ENCODE measurements at places on chromosomes 5 and 9.
A peak's percentile ranks its signal among the peaks of the same experiment; 100 is the strongest.

GRCh38 chr9:84386753-84387152 lies 46.2 kb upstream of the SLC28A3 start:
- DNase-seq = no peak

DNA sequence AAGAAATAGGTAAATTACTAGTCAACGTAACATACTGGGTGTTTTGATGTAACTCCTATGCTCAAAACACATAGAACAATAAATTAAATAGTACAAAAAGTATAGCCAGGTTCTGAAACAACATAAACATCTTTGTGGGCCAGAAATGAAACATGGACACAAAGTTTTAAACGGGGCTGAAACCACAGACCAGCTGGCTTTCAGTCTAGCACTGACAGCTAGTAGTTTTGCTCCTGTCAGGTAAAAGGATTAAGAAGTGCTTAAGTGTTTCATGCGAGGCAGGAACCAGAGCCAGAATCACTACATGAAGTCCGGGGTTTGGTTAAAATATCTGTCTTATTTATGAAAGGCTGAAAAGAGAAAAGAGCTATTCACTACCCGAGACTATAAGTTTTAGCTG lies 19.5 kb downstream of the DCAF10 start:
- no peak for DNase-seq

DNA sequence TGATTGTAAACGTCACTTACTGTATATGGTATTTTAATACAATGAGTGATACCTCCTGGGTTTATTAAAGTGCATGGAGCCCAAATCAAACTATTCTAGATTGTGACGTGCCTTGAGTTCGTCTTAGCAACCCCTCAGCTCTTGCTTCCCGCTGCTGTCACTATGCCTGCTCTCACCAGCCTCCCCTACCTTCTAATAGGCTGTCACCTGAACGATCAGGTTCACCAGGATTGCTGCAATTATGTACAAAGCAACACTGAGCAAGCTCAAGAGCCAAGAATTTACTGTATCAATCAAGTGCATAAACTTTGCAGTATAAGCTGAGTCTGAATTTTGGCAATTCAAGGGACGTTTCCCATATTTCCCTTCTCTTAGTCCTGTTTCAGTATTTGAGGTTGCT lies 3.0 kb downstream of the LECT2 start:
- DNase-seq = no peak

- no peak for DNase-seq
These were observed 413.4 kb upstream of the ITGA1 start for GRCh38 chr5:52374286-52374685.

GRCh38 chr5:96150007-96150406 lies 188.4 kb upstream of the ELL2 start:
- DNase-seq = no peak

DNA sequence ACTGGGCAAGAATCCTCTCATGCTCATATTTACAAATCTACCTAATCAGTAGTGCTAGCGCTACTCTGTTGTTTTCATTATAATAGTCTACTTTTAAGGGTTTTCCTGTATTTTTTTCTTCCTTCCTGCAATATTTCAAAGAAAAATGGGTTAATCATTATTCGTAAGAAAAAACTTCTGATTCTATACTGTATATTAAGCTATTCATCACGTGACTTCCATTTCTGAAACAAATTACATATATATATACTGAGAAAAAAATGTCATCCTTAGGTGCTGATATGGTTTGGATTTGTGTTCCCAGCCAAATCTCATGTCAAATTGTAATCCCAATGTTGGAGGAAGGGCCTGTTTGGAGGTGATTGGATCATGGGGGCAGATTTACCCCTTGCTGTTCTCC lies 197.0 kb downstream of the FBXL17 start:
- no peak for DNase-seq

DNA sequence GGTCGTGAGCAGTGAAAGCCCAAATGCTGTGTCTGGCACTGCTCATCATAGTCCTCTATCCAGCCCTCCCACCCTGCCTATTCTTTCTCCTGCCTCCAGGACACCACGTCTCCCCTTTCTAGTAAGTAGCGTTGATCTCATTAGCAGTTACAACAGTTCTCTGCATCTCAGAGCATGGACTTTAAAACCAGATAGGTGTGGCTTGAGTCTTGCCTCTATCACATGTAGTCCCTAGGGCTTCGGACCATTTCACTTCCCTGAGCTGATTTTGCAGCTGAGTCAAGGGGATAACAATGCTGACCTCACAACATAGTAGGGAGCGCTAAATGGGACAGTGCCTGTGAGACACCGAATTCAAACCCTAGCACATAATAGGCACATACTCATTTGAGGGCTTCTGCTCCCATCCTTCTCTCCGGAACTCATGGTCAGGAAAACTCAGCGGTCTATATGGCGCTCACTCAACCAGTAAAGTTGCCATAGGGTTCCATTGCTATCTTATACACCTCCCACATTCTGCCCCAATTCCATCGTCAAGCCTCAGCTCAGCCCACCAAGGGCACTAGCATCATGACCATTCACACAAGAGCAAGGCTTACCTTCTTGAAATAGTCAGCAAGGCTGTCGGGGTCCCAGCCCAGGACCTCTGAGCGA lies 515 bp downstream of the LCP2 start:
- DNase-seq = no peak

- peak; percentile 25 for DNase-seq
These were observed 709 bp downstream of the FANCG start for GRCh38 chr9:35079041-35079425.

- no peak for DNase-seq
These were observed 213.7 kb downstream of the NXNL2 start for GRCh38 chr9:88748566-88749261.

- DNase-seq = no peak
These were observed 226.5 kb downstream of the ARL15 start for GRCh38 chr5:54083851-54084250.

- DNase-seq = no peak
These were observed 34.8 kb upstream of the RXRA start for GRCh38 chr9:134291452-134291881.

GRCh38 chr9:70883056-70883455 lies 238.4 kb downstream of the TRPM3 start:
- DNase-seq = no peak

- no peak for DNase-seq
These were observed 118.3 kb upstream of the ELL2 start for GRCh38 chr5:96079962-96080361.

- DNase-seq = no peak
These were observed 14.1 kb upstream of the IRX4 start for GRCh38 chr5:1896602-1897376.

DNA sequence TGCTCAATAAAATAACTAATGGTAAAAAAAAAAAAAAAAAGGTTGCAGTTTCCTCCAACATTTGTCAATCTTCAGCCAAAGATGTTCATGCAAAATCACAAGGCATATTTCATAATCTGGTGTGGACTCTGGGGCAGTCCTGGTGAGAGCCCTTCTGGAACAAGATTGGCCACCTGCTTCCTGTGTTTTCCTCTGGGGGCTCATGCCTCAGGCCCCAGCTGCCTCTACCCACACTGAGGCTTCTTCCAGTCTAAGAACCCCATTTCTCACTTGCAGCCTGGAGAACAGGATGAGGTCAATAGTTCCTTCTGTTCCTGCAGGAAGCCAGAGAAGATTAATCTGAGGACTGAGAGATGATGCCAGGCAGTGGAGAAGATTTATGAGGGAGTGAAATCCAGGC lies 492.6 kb upstream of the BRINP1 start:
- no peak for DNase-seq

DNA sequence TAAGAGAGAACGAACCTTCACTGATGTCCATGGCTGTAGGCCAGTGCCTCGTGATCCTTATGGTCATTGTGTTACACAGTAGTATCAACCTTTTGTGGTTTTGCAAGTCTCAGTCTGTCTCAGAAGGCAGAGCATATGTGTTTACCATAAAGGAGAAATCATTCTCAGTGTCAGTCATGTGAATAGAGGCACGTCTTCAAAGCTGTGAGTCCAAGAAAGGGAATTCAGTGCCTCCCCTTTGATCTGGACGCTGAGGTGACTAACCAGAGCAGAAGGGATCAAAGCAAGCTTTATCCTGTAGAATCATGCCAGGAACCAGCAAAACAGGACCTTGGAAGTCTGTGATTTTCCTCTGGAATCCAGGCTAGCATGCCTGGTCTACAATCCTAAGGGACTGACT lies 433.9 kb downstream of the DNAH5 start:
- no peak for DNase-seq

DNA sequence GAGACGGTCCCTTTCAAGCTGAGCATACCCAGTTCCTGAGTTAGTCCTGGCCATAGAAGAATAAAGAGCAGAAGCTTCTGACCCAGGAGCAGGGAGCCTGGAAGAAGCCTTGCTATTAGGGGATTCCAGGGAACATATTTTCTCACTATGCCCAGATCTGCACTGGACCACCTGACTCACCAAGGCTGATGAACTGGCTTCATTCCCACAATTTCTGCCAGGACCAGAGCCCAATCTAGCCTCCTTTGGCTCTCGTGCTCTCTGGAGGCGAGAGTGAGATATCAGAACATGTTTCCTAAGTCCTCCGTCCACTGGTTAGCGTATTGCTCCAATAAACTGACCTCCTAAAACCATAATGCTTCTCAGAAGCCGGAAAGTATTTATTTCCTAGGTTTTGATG lies 9.9 kb downstream of the GABBR2 start:
- no peak for DNase-seq

GRCh38 chr9:87554171-87554910 lies 56.7 kb downstream of the DAPK1 start:
- no peak for DNase-seq

DNA sequence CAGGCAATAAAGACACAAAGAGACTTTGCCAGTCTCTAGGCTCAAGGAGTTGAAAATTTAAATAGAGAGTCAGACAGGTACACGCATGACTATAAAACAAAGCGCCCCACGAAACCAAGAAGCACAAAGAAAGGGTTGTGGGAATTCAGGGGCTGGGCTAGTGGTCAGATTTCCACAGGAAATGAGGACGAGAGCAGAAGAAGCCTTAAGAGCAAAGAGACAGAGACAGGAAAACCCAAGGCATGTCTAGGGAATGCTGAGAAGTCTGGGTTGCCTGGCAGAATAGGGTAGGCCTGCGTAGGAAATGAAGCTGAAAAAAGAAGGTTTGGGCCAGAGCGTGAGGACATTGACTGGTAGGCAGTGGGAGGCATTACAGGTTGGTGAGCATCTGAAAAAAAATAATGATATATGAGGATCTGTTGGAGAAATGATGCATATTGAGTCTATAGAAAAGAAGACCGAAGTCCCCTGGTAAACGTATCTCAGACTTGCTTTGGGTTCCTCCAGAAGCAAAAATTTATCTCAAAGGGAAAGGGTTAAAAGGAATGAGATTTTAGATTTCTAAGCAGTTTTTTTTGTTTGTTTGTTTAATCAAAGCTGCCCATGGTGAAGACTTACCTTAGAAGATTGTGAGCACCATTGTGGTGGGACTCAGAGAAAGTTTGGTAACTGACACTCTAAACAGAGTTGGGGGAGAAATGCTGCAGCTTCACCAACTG lies 51.8 kb downstream of the SLC1A3 start:
- no peak for DNase-seq

DNA sequence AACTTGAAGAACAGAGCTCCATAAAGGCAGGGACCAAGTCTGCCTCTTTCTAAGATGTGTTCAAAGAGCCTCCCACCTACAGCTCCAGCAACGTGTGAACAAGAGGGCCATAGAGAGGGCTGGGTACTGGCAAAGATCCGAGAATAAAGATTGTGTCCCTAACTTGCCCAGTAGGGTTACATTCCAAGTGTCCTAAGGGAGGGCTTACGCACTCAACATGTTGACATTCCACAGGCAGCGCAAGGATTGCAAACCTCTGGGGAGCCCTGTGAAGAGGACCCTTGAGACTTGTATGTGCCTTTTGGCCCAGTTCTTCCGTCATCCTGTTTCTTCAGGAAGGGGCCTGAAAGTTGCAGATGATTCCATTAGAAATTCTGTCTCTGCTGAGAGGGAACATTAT lies 48.2 kb upstream of the ENTREP1 start:
- DNase-seq = no peak

DNA sequence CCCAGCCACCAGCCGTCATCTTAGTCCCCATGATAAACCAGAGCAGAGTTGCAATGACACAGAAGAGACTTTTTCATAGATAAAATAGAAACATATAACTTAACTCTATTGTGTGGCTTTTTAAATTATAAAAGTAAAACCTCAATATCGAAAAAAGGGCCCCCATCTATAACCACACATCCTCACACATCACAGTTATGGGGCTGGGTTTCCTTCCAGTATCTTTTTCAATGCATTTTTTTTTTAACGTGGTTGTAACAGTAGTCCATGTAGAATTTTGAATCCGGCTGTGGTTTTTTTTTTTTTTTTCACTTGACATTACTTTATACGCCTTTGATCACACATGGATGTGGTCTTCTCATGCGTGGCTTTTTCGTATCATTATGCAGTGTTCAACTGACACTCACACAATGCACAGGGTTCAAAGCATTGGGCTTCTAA lies 77.4 kb downstream of the CFAP77 start:
- no peak for DNase-seq

DNA sequence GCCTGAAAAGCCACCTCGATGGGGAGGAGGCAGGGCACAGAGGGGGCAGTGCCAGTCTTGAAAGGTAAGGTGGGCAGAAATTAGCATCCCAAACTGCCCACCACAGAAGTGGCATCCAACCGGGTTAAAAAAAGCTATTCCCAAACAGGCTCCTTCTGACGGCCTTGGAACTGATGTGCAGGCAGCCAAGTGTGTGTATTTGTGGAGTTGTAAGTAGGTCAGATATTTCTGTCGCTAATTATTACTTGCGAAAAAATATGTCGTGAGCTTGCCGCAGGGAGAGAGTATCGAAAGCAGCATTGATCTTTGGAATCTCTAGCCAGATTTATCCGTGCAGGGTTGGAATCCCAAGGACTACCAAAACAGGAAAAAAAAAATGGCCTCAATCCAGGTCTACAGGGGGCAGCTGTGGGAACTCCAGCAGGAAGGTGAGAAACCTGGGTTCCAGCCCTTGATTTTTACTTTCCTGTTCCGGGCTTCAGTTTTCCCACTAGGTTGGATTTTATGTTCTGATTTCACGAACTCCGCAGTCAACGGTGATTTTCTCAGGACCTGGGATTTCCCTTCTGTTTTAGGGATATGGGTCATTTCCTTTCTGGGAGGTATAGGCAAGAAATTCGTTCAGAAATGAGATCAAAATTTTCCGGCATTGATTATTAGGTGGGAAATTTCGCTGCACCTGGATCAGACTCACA lies 200.8 kb downstream of the RGS3 start:
- no peak for DNase-seq

DNA sequence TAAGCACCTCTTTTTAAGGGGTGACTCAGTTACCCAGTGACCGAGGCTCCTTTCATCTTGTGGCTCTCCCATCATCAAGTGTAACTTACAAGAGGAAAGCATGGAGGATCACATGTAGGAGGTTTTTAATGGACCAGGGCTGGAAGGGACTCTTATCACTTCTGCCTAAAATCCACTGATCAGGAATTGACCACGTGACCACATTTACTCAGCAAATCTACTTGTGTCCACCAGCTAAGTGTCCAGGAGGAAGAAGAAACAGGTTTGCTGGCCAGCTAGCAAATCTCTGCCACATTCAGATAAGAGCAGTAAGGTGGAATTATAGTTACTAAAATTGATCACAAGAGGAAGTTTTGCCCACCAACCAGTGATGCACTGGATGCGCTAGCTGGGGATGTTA lies 486.0 kb downstream of the ENC1 start:
- no peak for DNase-seq

Measured in HAP-1 (cell line).